ENCODE measurements at places on chromosomes 7 and 10. TPM values are rescaled to one million over a fixed set of nuclear protein-coding genes. Genes with fewer than 3 reads are reported as not detected.

The LEP gene
- total RNA-seq, result not detected

The GCK gene
- 3.2 TPM for total RNA-seq

The PIK3CG gene
- not detected for total RNA-seq

The ABCC2 gene
- total RNA-seq, result 0.60 TPM

The MPLKIP gene
- total RNA-seq, result 13.7 TPM

The UCN3 gene
- not detected for total RNA-seq

The ZNF37A gene
- total RNA-seq, result 16.1 TPM
